ENCODE measurements at places on chromosomes 5 and 9. TPM values are rescaled to one million over a fixed set of nuclear protein-coding genes. Genes with fewer than 3 reads are reported as not detected.

Gene GPRIN1
- total RNA-seq, result 0.56 TPM

Gene KCNIP1
- not detected for total RNA-seq

Gene PLPPR1
- not detected for total RNA-seq

Gene SLC25A48
- total RNA-seq, result not detected

Gene F2RL1
- 3.3 TPM for total RNA-seq

Gene SAPCD2
- 0.14 TPM for total RNA-seq

Gene TAF1L
- not detected for total RNA-seq

Gene EQTN
- total RNA-seq, result not detected

Gene ROR2
- 35.3 TPM for total RNA-seq

Gene NSG2
- 0.12 TPM for total RNA-seq

Gene ADAMTS6
- 0.86 TPM for total RNA-seq

Gene DRD1
- total RNA-seq, result not detected

Gene DNAI1
- not detected for total RNA-seq

Gene FAM221B
- not detected for total RNA-seq

Gene SHROOM1
- 4.7 TPM for total RNA-seq

Gene QRFP
- not detected for total RNA-seq

Gene AJM1
- total RNA-seq, result 9.8 TPM

Gene ORM2
- not detected for total RNA-seq

Gene PCDHA7
- total RNA-seq, result 0.12 TPM

Gene DUSP1
- 112 TPM for total RNA-seq

Gene NPR3
- total RNA-seq, result 27.8 TPM

Gene AUH
- 19.1 TPM for total RNA-seq

Gene LRRC14B
- 38.1 TPM for total RNA-seq

Gene HAVCR1
- not detected for total RNA-seq

Gene IFNA13
- total RNA-seq, result not detected

Gene PCDHB10
- total RNA-seq, result 2.0 TPM

Gene WDR31
- 7.4 TPM for total RNA-seq

Gene C5orf52
- total RNA-seq, result not detected

Gene EMB
- total RNA-seq, result 3.7 TPM

Gene PIP5KL1
- total RNA-seq, result not detected

Gene GNAQ
- 16.4 TPM for total RNA-seq

Gene CMYA5
- 757 TPM for total RNA-seq

Gene SLC6A3
- not detected for total RNA-seq

Gene DIRAS2
- total RNA-seq, result not detected

Gene ADAMTS12
- 1.1 TPM for total RNA-seq

Gene TNFSF8
- 0.40 TPM for total RNA-seq

Gene ACTBL2
- total RNA-seq, result not detected

Gene IRX1
- not detected for total RNA-seq

Gene NR4A3
- total RNA-seq, result 7.7 TPM

Gene FIBCD1
- 2.2 TPM for total RNA-seq

Gene CLIC3
- 2.8 TPM for total RNA-seq

Gene MAP3K1
- total RNA-seq, result 9.0 TPM

Gene EIF4E1B
- total RNA-seq, result not detected

Gene GPR150
- total RNA-seq, result not detected

Gene FAXDC2
- 34.6 TPM for total RNA-seq

All from right cardiac atrium (tissue), 5 donors.